ENCODE measurements at places on chromosomes 4 and X.

DNA sequence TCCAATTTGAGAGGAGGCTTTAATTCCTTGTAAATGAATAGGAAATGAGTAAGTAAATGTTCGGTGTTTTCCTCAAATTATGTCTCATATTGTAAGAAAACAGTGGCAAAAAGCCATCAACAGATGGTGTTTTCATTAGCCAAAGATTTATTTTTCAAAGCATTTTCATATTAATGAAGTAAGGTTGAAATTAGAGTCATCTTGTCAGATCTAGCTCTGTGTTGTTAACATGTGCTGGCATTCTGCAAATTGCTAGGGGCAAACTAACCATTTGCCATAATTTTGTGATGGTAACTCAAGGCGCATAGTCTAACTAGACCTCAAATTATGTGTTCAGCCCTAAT lies 24.7 kb downstream of the MID2 start:
- DNase-seq, result no peak

DNA sequence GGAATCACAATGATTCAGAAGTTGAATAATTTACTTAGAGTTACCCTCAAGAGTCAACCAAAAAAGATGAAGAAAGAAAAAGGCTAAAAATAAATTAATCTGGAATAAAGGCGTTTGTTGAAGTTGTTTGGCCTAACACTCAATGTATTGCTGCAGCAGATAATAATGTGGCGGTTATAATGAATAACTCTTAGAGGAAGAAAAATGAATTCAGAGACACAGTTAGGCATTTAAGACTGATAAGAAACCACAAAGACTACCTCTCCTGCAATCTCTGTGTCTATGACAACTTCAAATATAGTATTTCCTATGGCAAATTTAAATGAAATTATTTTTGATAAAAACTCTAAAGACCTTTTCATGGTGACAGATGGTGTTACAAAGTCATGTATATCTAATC lies 1369.1 kb upstream of the AGA start:
- DNase-seq, result no peak

- DNase-seq, result no peak
Observed at GRCh38 chrX:134244043-134244442, 7.1 kb downstream of the CCDC160 start.

- DNase-seq, result no peak
Observed at GRCh38 chr4:120796271-120796670, 126.3 kb downstream of the PRDM5 start.

DNA sequence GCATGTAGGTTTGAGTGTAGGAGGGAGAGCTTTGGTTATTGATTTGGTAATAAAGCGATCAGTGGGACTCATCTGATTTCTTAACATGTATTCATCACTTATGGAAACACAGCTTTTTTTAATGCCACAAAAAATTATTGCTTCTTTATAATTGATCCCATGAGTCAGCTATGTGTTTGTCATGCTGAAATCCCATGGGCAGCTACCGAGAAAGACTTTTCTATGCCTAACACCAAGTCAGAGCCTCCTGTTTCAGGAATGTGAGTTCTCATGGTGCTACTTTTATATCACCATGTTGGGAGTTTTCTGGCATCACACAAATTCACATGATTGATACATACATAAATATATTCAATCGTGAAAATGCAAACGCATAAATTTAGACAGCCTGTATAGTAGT lies 165.7 kb downstream of the RAPGEF2 start:
- no peak for DNase-seq

- DNase-seq, result no peak
Observed at GRCh38 chr4:75724867-75725724, 719 bp downstream of the USO1 start.

DNA sequence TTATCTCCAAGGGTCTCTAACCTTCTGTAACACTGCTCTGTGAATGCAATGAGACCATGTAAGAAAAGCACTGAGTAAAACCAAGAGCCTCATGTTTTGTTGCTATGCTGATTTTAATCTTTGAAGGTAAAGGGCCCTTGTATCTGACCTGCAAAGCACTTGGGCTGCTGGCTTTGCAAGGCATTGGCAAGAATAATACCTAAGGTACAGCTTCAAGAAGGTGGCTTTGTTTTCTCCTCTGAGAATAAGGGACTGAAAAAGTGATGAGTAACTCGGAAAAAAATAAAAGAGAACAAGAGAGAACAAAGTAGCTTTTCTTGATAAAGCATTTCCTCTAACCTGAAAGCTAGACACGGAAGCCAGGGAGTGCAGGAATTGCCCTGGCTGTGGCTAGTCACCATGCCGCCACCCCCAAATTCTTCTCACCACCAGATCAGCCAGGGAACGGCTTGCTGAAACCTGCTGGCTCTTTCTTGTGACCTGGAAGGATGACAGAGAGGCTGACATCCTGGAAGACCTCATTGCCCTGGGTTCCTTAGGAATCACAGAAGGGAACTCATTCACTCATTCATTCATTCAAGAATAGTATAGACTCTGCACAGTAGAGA lies 41.8 kb upstream of the HS3ST1 start:
- no peak for DNase-seq

- no peak for DNase-seq
Observed at GRCh38 chrX:35664833-35665232, 133.3 kb upstream of the MAGEB16 start.

DNA sequence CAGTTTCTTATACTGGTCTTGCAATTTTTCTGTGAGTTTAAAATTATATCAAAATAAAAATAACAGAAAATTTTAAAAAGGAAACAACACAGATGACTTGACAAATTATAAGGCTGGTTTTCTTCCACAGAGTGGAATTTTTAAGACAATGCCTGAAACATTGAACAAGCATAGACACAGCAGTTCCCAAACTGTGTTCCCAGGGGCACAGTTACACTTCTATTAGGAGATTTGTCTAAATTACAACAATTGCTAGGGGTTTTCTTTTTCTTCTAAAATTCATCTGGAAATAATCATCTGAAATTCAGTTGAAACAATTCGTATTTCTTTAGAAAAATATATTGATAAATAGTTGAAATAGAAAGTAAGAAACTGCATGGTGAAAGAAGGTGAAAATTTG lies 26.2 kb downstream of the PDE5A start:
- DNase-seq, result no peak

- DNase-seq, result no peak
Observed at GRCh38 chrX:105495376-105495775, 274.9 kb upstream of the TEX13A start.

GRCh38 chr4:1721666-1722550 lies 587 bp downstream of the TACC3 start:
- no peak for DNase-seq
